ENCODE measurements at places on chromosomes 4 and X. TPM values are rescaled to one million over a fixed set of nuclear protein-coding genes. Genes with fewer than 3 reads are reported as not detected.
A peak's percentile ranks its signal among the peaks of the same experiment; 100 is the strongest.

GRCh38 chr4:37827030-37827685 lies 672 bp downstream of the PGM2 start:
- DNase-seq: peak; percentile 17

DNA sequence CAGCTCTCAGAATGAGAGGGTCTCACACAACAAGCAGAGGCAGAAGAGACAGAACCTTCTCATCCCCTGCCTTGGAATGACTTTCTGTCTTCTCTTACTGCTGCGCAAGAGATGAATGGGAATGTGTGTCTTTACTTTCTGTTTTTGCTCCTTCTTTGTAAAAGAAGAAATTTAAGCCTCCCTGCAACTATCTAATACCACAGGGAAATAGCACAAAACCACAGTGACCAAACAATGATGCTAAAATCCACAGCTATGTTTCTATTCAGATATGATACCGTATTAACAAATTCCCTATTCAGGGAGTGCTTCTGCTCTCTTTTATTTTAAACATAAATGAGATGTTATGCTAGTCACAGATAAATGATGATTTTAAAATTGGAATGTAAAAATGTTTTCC lies 173.8 kb upstream of the RAI2 start:
- no peak for DNase-seq

DNA sequence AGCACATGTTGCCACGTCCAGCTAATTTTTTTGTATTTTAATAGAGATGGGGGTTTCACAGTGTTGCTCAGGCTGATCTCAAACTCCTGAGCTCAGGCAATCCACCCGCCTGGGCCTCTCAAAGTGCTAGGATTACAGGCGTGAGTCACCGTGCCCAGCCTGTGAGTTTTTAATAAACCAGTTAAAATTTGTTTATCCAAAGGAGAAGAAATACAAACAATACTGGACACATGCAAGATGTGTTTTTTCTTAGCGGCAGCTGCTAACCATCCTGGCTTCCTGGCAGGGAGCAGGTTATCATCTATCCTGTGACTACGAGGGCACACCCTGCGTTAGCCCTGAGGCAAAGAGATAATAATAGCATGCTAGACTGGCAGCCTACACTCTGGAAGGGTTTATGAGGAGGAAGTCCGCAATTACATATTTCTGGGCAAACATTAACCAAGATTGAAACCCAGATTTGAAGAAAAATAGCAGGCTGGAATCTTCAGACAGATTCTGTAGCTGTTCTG lies 191.4 kb downstream of the SPRY1 start:
- no peak for DNase-seq

DNA sequence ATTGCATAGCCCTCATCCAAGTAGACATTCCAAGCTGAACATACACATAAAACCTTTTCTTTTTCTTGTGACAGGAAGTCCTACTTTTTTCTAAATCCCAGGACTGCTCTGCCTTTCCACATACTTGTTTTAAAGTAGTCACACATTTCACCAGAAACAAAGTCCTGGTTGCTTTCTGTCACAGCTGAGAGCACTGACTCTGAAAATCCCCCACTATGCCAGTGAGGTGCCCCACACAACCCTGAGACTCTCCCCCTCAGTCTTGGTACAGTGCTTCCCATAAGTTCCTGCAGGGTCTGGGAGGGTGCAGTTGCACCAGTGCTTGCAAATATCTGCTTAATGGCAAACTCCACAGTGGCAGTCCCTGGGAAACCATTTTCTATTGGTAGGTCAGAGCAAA lies 84.2 kb downstream of the DCHS2 start:
- DNase-seq: no peak

BMPR1B gene
- total RNA-seq: 0.71 TPM

PPP1R3F gene
- 10.0 TPM for total RNA-seq

SH3D19 gene
- 82.0 TPM for total RNA-seq

XG gene
- total RNA-seq: 4.7 TPM

DNA sequence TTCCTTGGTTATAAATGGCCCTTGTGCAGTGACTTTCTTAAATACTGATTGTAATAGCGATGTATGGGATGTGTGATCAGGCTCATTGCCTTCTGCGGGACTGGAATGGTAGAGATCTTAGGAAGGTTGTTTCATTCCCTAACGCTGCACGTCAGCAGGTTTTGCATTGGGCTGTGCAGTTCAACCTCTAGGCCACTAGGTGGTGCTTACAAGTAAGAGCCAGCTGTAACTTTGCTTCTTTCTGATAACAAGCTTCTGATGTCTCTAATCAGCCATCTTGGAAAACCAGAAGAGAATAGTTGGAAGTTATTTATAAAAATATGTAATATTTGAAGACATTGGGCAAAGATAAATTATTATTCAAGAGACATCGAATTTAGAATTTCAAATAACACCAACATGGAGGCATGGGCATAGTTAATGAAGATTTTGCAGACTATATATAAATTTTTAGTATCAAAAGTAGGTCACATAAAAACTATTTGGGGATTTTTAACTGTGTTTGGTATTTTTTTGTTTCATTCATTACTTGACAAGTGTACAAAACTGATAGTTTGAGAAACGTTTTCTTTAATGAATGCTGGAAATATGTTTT lies 339.7 kb upstream of the PCDH7 start:
- no peak for DNase-seq

GRCh38 chr4:183263787-183264386 lies 56.2 kb downstream of the CLDN22 start:
- no peak for DNase-seq

- no peak for DNase-seq
These were observed 53.6 kb downstream of the BLTP1 start for GRCh38 chr4:122205687-122206086.

GRCh38 chr4:158786955-158787354 lies 18.1 kb downstream of the FNIP2 start:
- DNase-seq: no peak

DNA sequence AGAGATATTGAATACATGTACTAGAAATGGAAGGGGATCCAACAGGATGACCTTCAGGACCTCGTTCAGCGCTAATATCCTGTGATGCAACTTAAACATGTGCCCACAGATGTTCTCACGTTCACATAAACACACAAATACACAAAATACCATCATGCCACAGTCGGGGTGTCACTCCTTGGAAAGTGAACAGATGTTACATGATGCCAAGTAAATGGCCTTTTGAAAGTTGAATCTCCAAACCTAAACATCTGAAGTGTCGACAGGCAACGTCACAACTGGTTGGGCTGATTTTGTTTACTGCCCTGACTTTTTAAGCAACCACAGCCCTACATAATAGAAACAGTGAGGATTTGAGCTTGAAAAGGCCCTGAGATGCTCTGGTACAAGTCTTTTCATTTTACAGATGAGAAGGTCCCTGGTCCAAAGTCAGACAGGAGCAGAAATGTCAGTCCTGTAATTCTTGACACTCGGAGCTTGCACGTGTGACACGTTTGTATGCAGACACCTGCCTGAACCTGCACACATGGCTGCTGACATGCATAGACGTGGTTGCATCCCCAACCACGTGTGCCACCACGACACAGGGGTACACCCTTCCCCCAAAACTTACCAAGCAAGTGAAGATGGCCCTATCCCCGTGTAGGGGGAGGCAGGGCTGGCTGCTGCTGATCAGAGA lies 23.5 kb upstream of the BCORL1 start:
- DNase-seq: no peak

RHOXF2B gene
- not detected for total RNA-seq

- no peak for DNase-seq
These were observed 29.9 kb downstream of the VEGFC start for GRCh38 chr4:176762661-176763308.
